Left forelimb (tissue), 1 donor: ENCODE measurements at places on chromosomes 3 and 15.

GRCh38 chr3:138271189-138271794 lies 58.4 kb downstream of the NME9 start:
- DNase-seq = no peak

- DNase-seq = no peak
These were observed 360.7 kb downstream of the PTPRG start for GRCh38 chr3:61922118-61922517.

- no peak for DNase-seq
These were observed 40.6 kb upstream of the FXR1 start for GRCh38 chr3:180871901-180872300.

GRCh38 chr3:140588558-140588957 lies 89.3 kb upstream of the TRIM42 start:
- no peak for DNase-seq

DNA sequence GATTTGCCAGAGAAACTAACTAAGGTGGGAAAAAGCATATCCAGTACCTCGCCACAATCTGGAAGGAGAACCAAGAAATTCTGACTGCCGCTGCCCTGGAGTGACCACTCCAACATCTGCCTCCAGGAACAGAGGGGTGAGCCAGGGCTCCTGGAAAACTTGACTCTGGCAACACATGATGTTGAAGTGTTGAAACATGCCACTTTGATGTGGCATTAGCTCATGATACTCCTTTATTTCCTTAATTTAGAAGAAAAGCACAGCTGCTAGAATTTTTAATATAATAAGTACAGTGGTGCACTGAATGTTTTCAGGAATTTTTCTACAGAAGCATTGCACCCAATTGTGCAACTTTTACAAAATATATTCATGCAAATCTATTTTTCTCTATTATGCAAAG lies 109.9 kb upstream of the BCL6 start:
- DNase-seq = no peak

DNA sequence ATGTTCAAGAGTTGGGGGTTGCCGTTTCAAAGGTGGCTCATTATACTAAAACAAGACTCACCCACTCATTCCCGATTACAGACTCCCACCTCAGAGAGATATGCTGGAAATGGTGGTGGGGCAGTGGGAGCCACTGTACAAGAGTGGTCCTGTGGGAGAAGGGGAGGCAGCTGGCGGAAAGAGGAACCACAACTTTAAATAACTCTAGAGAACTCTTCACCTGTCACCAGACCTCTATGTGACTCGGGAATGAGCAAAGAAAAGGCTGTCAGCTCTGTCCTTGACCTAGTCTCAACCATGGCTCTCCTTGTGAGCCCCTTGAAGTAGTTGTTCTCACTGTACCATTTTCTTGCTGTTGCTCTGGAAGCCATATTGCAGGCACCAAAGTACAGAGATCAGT lies 293.8 kb downstream of the CHST2 start:
- no peak for DNase-seq

- no peak for DNase-seq
These were observed 52.6 kb downstream of the NMD3 start for GRCh38 chr3:161273589-161274218.

GRCh38 chr3:165669504-165669903 lies 167.7 kb downstream of the BCHE start:
- no peak for DNase-seq

GRCh38 chr15:36175741-36176291 lies 403.6 kb upstream of the CDIN1 start:
- no peak for DNase-seq

GRCh38 chr3:15367059-15367458 lies 34.7 kb upstream of the SH3BP5 start:
- DNase-seq = no peak

DNA sequence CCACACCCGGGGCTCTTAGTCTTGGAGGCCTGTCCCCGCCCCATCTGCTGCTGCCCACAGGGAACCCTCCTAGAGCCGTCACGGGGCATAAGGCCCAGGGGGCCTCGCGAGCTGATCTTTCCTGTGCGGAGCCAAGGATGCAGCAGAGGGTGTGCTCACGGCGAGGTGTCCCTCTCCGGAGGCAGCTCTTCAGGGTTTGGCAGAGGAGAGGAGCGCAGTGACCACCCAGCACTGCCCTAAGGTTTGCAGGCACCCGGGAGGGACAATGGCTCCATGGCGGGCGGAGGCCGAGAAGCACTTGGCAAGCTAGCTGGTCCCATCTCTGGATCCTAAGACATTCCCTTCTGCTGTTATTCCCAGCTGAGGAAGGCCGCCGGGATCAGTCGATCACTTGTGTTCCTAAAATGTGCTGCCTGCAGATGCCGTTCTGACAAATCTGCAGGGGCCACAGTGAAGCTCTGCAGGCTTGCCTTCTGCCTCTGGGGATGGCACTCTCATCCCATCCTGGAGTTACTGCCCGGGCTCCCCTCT lies 47.4 kb upstream of the PCSK6 start:
- peak; percentile 42 for DNase-seq

- peak; percentile 38 for DNase-seq
These were observed 38.0 kb downstream of the ANP32A start for GRCh38 chr15:68782589-68783161.

DNA sequence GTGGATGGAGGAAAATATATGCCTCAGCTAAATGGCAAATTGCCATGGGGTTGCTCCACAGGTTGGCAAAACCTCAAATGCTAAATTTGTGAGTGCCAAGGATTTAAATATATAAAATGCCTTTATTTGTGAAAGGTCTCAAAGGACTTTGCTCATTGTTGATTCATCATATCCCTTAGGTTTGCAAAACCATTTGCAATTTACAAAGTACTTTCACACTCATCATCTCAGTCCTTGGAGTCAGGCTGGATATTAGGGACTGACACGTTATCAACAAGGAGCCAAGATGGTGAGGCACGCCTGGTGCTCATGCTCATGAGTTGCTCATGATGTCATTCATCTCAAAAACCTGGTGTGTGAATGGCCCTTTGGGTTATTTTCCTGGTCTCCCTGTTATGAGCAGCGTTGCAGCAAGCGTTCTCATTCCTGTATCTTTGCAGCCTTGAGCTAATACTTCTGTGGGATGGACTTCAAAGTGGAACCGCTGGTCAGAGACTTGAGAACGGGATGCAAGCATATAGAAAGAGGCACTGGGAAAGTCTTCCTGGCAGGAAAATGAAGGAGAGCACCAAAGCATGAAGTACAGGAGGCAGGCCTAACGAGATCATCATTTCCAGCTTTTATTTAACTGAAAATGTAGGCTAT lies 66.0 kb downstream of the MYO1E start:
- DNase-seq = no peak

GRCh38 chr15:58247855-58248842 lies 110.0 kb downstream of the AQP9 start:
- DNase-seq = no peak

GRCh38 chr3:123385981-123386380 lies 62.9 kb downstream of the ADCY5 start:
- no peak for DNase-seq

DNA sequence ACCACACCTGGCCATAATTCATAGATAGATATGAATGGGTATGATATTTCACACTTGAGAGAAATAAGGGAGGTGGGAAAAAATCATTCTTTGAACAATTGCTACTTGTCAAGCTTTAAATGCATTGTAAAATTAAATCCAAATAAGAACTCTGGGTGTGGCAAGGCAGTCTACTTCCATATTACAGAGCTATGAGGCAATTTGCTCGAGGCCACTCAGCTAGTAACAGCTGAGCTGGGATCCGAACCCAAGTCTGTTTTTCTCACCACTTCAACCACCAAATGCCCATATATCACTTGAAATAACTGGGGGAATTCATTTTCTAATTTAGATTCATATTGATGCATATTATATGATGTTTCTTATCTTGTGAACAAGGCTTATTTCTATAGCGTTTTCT lies 482.2 kb upstream of the ADAMTS9 start:
- DNase-seq = no peak

DNA sequence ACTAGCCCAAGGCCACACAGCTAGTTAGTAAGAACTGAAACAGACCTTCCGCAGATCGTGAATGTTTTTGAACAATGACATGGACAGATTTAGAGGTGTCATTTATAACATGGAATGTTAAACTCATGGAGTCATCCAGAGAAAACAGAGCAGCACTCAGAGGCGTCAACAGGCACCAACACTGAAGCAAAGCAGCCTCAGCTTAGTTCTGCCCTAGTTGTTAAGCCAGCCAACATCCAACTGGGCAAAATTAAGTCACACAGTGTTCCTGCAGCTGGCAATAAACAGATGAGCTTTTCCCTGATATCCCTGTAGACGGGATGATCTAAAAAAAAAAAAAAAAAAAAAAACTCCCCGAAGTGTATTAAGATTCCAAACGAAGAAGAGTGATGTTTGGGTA lies 13.6 kb downstream of the DCLK3 start:
- DNase-seq = no peak

GRCh38 chr3:72957297-72957696 lies 39.3 kb upstream of the PPP4R2 start:
- DNase-seq = no peak

- no peak for DNase-seq
These were observed 26.3 kb upstream of the TFRC start for GRCh38 chr3:196108075-196108743.

DNA sequence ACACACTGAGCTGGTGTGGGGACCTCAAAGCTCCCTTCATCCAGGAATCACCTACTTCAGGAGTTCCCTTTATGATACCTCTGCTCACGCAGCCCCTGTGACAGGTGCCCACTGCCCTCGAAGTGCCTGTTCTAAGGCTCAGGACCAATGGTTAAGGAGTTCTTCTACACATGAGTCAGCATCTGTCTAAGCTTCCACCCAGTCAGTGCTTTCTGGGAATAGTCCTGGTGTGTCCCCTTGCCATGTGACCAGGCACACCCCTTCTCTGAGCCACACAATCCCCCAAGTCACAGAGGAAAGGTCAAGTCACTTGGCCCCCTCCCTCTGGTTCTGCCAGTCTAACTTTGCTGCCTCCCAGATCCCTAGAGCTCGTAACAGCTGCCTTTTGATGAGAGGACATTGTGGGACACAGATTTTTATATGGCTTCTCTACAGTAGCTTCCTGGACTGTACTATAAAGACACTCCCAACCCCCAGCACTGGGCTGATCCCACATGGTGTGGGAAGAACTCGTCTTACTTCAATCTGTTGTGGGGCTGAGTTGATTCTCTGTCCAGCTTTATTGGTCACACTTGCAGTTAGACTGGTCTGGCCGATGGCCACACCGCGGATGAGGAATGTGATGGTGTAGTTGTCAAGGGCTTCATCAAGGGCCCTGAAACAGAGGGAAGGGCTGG lies 78.8 kb downstream of the NUP210 start:
- no peak for DNase-seq

DNA sequence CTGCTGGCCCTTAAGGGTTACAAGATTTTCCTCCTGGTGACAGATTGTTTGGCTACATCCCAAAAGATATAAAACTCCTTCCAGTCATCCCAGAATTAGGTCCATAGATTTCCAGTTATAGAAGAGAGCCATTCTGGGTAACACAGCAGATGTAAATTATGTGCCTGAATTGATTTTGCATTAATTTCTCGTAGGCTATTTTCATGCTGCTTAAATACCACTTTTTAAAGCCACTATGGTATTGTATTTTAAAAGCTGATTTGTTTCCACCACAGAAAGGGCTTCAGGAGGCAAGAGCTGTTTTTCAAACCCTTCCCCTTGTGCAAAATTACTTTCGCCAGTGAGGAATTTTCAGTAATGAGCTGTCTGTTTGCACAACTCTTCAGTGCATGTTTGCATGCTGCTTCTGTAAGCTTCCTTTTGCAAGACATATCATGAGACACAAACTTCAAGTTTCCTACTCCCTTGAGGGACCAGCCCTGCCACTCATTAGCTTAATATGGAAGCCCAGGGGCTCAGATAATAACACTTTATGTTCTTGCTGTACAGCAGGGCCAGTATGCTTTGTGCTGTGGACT lies 105.4 kb upstream of the TNIK start:
- no peak for DNase-seq

DNA sequence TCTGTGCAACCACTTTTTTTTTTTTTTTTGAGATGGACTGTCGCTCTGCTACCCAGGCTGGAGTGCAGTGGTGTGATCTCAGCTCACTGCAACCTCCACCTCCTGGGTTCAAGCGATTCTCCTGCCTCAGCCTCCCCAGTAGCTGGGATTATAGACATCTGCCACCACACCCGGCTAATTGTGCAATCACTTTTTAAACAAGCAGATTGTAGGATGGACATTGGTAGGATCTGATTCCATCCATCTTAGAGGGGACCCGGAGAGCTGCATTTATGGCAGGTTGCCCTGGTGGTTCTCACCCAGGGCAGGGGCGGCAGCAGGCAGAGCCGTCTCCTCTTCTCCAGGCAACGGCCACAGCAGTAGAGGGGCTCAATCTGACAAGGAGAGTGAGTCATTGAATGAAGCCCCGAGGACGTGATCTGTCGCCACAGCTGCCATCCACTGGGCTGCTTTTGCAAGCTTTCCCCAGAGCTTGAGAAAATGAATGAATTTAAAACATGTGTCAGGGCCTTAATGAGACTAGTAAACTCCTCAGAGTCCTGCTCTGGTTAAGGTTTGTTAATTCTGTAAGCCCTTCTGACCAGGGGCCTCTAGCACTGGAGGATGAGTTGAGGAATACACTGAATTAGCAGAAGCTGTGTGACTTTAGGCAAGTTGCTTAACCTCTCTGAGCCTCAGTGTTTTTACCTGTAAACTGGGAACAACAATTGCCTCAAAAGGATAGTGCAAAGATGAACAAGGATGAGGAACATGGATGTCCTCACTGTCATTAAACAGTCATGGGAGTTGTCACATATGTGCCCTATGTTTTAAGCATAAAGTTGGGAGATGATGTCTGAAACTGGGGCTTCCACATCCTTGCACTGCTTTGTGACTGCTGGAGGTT lies 129.1 kb downstream of the ASB7 start:
- no peak for DNase-seq

DNA sequence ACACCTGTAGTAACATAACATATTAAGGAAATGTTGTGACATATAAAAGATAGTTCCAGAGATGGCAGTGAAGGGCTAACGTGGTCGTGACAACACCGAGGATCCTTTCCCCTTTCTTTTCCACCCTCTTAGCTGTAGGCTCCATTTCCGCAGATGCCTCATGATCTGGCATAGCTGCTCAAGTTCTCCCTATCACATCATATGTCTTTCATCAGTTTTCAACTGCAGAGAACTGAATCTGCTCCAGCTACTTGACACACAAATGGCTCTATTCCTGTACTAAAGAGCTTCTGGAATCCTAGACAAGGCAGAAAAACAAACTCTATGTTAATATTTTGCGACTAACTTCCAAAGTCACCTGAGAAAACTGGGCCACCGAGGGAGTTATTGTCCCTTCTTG lies 275.0 kb upstream of the SLCO3A1 start:
- DNase-seq = no peak

GRCh38 chr3:112605285-112605684 lies 35.7 kb downstream of the CCDC80 start:
- DNase-seq = no peak
